ENCODE measurements at places on chromosomes 16 and 17.

DNA sequence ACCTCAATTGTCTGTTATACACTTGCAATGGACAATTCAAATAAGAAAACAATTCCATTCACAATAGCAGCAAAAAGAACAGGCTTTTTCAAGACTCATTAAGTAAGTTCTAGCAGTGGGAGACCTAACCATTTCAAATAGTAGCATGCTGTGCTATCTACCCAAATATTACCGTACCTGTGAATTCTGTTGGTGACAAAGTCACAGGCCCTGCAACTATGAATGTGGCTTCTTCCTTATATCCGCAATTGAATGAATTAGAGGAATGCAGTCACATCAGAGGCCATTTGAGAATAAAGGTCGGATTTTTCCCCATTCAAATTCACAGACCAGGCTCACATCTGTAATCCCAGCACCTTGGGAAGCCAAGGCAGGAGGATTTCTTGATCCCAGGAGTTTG is 800 bp upstream of the NME4 start:
- DNase-seq: no peak

- no peak for DNase-seq
Measured at GRCh38 chr16:17260276-17260849, 210.4 kb downstream of the XYLT1 start.

GRCh38 chr16:77780378-77780837 is 8.0 kb upstream of the VAT1L start:
- DNase-seq: no peak

DNA sequence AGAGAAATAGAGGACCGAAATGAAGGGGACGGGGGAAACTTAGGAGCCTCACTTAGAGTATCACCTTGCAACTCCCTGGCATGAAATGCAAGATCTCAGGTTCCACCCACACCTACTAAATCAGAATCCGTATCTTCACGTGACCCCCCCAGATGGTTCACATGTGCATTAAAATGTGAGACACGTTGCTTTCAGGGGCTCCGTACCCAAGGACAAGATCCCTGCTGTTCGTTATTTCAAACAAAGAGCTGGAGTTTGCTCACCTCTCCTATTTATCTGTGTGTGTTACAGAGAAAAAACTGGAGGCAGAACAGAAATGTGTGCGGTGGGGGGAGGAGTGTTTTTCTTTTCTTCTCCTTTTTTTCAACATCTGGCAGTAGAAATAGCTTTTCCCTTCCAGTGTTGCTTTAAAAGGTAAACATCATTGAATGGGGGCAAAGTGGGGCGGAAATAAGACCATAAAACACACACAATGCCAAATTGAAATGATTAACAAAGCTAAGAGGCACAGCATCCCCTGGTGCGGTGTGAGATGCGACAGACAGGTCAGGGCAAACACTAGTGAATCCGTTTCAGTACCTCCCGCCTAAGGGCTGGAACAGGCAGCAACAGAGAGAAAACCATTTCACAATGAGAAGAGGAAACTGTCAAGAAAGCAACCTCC is 145.4 kb downstream of the SOX9 start:
- DNase-seq: no peak

DNA sequence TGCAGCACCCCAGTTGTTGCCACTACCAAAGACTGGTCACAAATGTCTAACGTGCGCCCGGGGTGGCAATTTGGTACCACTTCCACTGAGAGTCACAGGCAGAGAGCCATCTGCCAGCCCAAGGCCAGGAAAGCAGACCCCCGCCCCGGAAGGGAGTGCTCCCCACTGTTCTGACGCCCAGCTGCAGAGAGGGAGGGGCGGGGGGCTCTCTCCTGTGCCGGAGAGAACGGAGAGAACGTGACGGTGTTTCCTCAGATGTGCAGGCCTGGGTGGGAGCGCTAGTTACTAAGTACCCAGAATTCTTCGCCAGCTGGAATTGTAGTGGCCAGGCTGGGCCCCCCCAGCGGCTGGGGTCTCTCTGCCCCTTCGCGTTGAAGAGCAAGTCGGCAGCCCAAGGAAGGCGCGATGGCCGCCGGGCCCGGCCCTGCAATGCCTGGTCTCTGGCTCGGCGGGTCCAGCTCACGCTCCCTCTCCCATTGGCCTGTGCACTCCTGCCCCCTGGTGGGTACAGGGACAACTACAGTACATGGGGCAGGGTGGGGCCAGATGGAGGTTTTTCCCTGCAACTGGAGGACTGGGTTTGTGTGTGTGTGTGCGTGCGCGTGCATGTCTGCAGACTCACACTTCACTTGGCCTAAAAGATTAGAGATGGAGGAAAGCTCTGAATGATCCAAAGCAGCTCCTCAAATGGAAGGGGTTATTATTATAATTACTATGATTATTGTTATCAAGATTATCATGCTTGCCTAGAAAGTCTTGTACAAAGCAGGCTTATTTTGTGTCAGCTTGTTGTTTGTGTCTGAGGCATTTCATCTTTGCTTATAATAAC is 107.1 kb downstream of the AMFR start:
- DNase-seq: peak; percentile 48

DNA sequence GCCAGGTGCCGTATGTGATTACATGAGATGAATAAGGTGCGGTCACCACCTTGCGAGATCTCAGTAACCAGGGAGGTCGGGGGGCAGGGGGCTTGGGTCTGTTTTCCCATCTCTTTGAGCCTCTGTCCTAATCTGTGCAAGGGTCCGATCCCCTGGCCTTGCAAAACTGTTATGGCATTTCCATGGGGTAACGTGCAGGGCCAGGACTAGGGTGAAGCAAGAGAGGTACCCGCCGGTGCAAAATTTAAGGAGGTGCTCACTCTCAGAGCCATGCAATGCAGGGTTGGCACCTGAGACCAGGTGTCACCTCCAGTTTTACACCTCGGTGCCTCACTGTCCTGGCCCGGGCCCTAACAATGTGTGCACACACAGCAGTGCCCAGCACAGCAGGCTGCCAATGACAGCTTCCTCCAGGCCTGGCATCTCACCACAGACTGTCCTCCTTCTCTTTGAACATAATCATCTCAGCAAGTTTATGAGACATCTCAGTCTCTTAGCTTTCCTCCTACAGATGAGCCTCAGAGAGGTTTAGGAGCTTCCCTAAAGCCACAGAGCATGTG is 43.6 kb downstream of the C16orf95 start:
- DNase-seq: no peak

DNA sequence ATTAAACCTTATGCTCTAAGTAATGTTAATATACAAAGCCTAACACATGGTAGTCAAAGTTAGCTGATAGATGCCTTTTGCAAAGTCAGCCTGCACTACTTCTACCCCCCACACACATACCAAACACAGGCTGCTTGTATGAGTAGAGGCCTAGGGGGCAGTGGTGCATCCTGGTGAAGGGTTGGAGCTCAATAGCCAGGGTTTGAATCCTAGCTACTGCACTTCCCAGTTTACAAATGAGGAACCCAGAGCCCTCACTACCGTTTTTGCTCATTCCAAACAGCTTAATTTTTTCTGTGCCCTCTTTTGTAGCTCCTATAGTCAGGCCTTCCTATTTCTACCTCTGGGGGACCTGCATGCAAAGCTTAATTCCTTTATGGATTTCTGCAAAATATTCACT is 18.9 kb upstream of the HYDIN start:
- DNase-seq: no peak

DNA sequence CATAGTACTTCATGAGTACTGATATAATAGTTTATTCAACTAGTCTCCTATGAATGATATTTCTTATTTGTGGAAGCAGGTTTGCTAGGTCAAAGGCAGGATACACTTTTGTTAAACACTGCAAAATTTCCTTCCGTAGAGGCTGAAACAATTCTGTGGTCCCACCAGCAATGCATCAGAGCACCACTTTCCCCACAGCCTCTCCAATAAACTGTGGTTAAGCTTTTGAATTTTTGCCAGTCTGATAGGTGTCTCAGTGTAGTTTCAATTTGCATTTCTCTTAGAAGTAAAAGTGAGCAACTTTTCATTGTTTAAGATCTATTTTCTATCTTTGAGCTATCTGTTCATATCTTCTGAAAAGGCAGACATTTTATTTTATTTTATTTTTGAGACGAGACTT is 36.4 kb upstream of the CORO6 start:
- no peak for DNase-seq

GRCh38 chr16:85622683-85623082 is 9.6 kb downstream of the GSE1 start:
- no peak for DNase-seq

- no peak for DNase-seq
Measured at GRCh38 chr17:35087731-35088355, 24.3 kb upstream of the RFFL start.

GRCh38 chr16:18832006-18832405 is 30.7 kb upstream of the ARL6IP1 start:
- no peak for DNase-seq

DNA sequence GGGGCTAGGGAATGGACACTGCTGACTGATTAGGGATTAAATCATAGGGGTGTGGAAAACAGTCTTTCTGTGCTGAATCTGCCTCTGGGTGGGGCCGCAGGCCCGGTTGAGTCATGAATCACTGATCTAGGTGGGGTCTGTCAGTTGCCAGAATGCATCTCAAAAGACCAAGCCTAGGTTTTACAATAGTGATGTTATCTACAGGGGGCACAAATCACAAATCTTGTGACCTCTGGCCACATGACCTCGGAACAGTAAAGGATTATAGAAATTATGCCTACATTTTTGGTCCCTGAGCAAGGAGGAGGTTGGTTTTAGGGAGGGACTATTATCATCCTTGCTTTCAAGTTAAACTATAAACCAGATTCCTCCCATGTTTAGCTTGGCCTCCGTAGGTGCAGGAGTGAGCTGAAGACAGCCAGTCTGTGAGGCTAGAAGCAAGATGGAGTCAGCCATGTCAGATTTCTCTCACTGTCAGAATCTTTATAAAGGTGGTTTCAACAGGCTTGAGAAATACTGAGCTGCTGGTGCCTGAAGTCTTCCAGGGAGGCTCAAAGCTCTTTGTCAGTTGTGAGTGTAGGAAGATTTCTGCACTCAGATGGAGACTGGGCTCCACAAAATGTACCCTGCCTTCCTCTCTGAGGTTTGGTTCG is 12.9 kb downstream of the GNGT2 start:
- no peak for DNase-seq

DNA sequence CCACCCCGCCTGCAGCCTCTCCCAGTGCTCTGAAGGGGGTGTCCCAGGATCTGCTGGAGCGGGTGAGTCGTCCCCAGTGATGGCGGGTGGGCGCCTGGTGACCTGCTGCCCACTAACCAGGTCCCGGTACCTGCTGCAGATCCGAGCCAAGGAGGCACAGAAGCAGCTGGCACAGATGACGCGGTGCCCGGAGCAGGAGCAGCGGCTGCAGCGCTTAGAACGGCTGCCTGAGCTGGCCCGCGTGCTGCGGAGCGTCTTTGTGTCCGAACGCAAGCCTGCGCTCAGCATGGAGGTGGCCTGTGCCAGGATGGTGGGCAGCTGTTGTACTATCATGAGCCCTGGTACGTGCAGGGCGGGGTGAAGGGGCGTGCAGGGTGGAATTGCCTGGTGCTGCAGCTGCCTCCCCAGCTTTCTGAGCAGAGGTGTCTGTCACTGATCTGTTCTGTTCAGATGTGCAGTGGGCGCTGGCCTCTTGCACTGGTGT is 3.6 kb downstream of the CDT1 start:
- no peak for DNase-seq

DNA sequence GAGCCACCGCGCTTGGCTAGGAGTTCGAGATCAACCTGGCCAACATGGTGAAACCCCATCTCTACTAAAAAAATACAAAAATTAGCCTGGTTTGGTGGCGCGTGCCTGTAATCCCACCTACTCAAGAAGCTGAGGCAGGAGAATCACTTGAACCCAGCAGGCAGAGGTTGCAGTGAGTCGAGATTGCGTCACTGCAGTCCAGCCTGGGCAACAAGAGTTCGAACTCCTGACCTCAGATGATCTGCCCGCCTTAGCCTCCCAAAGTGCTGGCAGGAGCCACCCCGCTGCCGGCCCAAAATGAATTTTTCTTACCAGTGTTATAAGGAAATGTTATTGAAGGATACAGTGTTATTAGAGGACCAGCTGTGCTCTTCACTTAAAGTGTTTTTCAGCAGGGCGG is 2.3 kb downstream of the NUP85 start:
- DNase-seq: no peak

DNA sequence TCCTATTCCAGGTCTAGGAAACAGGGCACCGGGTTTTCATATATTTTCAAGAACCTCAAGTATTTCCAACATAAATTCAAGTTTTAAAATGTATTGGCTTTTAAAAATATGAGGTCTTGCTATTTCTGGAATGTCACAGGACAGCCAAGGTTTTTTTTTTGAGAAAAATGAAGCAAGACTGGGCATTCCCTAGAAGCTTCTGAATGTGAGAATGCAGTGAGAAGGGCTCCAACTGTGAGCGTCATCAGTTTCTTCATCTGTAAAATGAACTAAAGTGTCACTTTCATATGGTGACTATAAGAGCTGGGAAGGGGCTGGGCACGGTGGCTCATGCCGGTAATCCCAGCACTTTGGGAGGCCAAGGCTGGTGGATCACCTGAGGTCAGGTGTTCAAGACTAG is 455.8 kb upstream of the MAF start:
- no peak for DNase-seq

GRCh38 chr17:50899005-50899460 is 32.9 kb upstream of the TOB1 start:
- no peak for DNase-seq

- no peak for DNase-seq
Measured at GRCh38 chr16:51734220-51734619, 583.1 kb upstream of the SALL1 start.

GRCh38 chr17:29557739-29558116 is 9.1 kb downstream of the ABHD15 start:
- DNase-seq: no peak

DNA sequence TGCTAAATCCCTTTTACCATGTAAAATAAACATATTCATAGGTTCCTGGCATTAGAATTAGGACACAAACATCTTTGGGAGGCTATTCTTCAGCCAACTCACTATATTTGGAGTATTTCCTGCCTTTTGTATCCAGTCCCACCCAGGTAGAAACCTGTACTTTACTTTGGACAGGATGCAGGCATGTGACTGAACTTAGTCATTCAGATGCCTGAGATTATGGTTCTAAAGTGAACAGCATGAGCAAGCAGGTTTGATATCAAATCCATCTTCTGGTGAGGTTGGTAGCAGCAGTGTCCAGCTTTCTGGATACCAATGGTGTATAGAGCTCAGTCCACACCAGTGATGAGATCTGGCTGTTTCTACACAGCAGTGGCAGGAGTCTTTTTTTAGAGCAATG is 20.2 kb downstream of the CA10 start:
- DNase-seq: no peak

DNA sequence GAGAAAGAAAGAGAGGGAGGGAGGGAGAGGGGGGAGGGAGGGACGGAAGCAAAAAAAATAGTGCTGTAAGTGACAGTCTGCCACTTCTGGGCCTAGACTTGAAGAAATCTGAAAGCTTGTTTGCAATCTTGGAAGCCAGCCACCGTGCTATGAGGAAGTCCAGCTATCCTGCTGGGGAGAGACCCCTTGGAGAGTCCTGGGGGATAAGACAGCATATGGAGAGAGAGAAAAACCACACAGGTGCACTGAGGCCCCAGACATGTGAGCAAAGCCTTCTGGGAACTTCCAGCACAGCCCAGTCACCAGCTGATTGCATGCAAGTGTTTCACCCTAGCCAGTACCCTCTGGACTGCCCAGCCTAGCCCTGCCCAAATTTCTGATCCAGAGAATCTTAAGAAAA is 12.6 kb upstream of the ALOX12B start:
- no peak for DNase-seq
